SJSA1 (cell line): ENCODE measurements at places on chromosomes 5 and 9. TPM values are rescaled to one million over a fixed set of nuclear protein-coding genes. Genes with fewer than 3 reads are reported as not detected.

TNIP1 gene
- total RNA-seq = 263 and 296 TPM in 2 replicates

DMGDH gene
- 0.03 TPM in 1 of 2 replicates, not detected in the other for total RNA-seq

DELE1 gene
- 72.3 and 104 TPM in 2 replicates for total RNA-seq

IL7R gene
- 86.6 and 90.1 TPM in 2 replicates for total RNA-seq

DNA sequence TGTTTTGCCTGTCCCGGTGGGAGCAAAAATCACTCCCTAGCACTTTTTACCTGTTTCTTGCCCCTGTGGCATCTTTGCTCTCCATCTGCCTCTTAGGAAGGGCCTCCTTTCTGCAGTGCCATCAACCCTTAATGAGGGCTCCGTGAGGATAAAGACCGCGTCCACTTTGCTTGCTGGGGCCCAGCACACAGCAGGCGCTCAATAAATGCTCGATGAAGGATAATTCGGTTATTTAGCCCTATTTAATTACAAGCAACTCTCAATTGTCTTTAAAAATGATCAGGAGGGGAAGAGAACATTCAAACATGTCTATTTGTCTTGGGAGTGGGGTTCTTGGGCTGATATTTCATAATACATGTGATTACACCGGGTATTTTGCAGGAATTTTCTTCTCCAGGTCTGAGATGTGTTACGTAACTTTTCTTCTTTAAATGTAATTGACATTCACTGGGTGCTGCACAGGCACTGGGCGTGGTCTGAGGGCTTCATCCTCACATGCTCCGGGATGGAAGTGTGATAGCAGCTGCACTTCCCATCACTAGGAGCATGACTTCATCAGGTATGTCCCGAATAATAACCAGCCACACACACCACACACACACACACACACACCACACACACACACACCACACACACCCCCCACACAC is 19.8 kb upstream of the NTNG2 start:
- no peak overlapping the region for H3K4me3 ChIP-seq
- peaks cover 32% of the 10 kb centered on the region for H3K27me3 ChIP-seq
- H3K4me1 ChIP-seq = no peaks in the 10 kb centered on the region
- DNase-seq = no peak
- H3K27ac ChIP-seq = no peak overlapping the region

DNA sequence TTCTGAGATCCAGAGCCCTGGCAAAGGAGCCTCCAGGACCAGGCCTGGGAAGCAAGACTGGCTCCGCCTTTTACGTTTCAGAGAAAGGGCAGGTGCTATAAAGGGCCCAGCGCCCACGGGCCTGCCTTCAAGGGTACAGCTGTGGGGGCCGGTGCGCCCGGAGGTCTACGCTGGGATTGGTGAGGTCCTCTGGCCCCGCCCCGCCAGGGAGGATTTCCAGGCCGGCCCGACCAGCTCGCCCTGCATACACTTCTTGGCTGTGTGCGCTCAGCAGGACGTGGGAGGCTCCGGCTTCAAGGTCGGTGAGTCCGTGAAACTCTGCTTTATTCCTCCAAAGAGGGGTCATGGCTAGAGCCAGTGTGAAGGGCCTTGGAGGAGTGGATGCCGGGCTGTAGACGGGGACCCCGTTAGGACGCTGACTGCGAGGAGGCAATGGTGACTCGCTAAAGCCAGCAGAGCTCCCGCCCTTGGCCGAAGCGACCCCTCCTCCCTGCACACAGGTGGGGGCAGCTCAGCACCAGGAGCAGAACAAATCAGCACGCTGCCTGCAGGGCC is at the start of gene CKMT2:
Gene CKMT2 (plus strand): TSS at position 243 of the 555 bp plus-strand sequence. CDS start 17,811 bp downstream, outside the sequence.
- H3K4me3 ChIP-seq = no peak within 1 kb of the TSS
- DNase-seq = no peak
- H3K27ac ChIP-seq = no peak within 1 kb of the TSS
- no peaks in the 10 kb centered on the region for H3K36me3 ChIP-seq
- no peaks in the 10 kb centered on the region for H3K4me1 ChIP-seq
- no peaks in the 10 kb centered on the region for H3K27me3 ChIP-seq

DNA sequence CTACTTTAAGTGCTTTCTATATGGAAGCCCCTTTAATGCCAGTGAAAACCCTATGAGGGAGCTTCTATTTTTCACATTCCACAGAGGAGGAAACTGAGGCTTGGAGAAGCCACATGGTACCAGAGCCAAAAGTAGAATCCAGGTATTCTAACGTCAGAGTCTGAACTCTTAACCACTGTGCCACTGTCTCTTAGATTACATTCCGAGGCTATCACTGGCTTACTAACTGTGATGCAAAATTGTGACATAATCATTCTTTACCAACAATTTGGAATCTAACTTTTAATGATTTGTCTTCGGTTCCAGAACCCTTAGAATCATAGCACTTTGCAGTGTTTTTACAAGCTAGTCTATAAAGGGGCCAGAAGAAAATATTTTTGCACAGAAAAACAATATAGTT is 59.2 kb downstream of the SLC1A3 start:
- DNase-seq = no peak
- no peak overlapping the region for H3K4me3 ChIP-seq
- no peaks in the 10 kb centered on the region for H3K4me1 ChIP-seq
- H3K27ac ChIP-seq = no peak overlapping the region
- H3K36me3 ChIP-seq = peaks cover 5% of the 10 kb centered on the region
- no peaks in the 10 kb centered on the region for H3K27me3 ChIP-seq

- H3K4me3 ChIP-seq = no peak overlapping the region
- H3K36me3 ChIP-seq = no peaks in the 10 kb centered on the region
- no peaks in the 10 kb centered on the region for H3K27me3 ChIP-seq
- H3K27ac ChIP-seq = no peak overlapping the region
- H3K4me1 ChIP-seq = no peaks in the 10 kb centered on the region
Observed at GRCh38 chr5:173707392-173707791, 90.9 kb upstream of the BOD1 start.

- no peak overlapping the region for H3K27ac ChIP-seq
- H3K4me3 ChIP-seq = no peak overlapping the region
- no peaks in the 10 kb centered on the region for H3K36me3 ChIP-seq
- peaks cover 13% of the 10 kb centered on the region for H3K4me1 ChIP-seq
- peaks cover 25% of the 10 kb centered on the region for H3K27me3 ChIP-seq
Observed at GRCh38 chr9:121646992-121647391, 4.4 kb upstream of the DAB2IP start.

GRCh38 chr9:35814106-35814840 is 569 bp downstream of the HINT2 start:
- peaks cover 3% of the 10 kb centered on the region; the same call in 1 of the 2 replicates for H3K36me3 ChIP-seq
- peak overlapping the region; percentile 48 for H3K27ac ChIP-seq
- no peaks in the 10 kb centered on the region for H3K27me3 ChIP-seq
- H3K4me1 ChIP-seq = peaks cover 21% of the 10 kb centered on the region
- peak overlapping the region; percentile 78 for H3K4me3 ChIP-seq

DNA sequence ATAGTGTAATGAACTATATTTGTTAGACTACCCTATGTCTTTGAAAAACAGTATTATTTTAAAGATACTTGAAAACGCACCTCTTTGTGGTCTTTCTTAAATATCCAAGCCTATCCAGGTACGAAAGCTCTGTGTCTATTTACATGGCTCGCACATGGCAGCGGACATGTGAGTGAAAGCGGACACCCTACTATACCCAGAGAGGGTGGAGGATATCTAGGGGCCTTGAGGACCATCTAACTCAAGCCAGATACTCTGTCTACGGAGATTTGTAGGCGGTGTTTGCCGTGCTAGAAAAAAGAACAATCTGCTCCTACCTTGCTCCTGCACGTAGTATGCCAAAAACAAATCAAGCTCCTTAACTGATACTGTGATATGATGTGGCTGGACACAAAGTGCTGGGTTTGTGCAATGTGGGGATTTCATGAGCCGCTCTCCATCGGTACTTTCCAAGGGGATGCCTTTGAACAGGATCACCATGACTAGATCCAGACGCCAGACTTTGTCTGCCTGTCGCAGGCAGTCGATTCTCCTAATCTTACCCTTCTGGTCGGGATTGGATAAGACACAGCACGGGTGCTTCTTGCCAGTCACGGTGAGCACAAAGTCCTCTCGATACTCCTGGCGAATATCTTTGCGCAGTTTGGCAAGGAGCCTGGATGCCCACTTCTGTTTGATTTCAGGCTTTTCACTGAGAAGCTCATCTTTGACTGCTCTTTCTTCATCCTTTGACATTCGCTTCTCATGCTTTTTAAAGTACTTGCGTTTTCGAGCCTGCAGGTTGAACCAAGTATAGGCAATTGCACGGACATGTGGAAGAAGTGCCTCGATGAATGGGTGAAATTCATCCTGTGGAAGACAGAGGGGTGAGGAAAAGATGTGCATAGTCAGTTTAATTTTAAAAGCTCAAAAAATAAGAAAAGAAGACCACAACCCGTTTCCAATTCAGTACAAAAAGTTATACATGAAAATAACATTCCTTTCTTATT is 7.0 kb downstream of the NFIB start:
- H3K36me3 ChIP-seq = no peaks in the 10 kb centered on the region
- H3K27ac ChIP-seq = no peak overlapping the region
- no peaks in the 10 kb centered on the region for H3K4me1 ChIP-seq
- H3K4me3 ChIP-seq = no peak overlapping the region
